ENCODE measurements at places on chromosomes 2 and 18.
A peak's percentile ranks its signal among the peaks of the same experiment; 100 is the strongest.

DNA sequence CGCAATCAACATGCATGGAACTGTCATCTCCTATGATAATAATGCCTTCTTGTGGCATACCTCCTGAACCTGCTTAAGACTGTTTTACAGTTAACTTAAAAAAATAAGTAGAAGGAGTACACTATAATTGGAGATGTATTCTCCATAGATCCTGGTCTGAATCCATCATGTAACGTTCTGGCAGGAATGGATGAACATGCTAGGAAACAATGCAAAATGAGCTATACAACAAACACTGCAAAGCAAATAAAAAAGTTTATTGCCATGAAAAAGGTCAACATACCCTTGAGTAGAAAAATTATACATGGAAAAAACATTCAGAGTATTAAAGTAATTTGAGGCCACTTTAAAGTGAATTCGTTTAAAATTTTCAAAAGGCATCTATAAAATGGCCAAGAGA is 71.5 kb upstream of the SCN7A start:
- no peak for DNase-seq

DNA sequence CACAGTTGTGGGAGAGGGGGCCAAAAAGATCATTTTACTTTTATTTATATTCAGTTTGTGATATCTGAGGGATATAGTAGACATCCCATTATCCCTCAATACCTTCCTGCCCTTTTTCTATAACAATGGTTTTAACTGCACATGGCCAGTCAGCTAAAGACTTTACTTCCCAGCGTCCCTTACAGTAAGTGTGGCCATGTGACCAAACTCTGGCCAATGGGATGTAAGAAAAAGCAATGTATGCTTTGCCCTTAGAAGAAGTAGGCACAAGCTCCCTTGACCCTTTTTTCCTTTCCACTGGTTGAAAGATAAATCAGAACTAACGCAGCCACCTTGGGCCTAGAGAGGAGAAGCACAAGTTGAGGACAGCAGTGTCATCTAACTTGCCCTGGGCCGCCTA is 44.6 kb upstream of the LRPPRC start:
- DNase-seq, result no peak

DNA sequence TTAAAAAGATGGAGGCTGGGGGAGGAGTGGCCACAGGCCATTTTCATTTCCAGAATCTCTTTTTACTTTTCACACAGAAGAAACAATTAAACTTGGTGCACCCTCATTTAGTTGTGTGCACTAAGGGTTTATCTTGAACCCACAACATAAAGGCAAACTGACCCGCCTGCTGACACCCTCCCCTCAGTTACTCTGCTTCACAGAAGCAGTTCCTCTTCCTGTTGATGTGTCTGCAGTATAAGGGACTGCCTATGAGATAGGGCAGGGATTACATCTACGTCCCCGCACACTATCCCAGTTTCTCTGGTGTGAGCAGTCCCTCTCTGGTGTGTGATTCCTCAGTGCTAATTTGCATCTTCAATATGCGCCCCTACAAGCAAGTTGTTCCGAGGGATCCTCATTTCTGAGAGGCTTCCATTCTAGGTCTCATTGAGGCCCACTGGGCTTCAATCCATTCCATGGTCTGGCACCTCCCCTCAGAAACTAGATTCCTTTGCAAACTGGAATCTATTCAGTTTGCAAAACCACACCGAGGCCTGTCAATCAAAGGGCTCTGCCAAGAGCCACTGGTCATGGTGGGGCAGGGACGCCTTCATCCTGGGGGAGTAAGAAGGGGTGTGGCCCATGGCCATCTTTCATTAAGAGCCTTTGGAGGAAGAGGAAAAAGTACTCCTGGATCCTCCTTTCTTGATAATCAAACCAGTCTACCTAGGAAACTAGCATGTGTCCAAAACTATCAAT is 12.3 kb downstream of the CREG2 start:
- DNase-seq, result no peak

GRCh38 chr2:191270306-191271161 is 25.3 kb downstream of the MYO1B start:
- DNase-seq, result no peak

DNA sequence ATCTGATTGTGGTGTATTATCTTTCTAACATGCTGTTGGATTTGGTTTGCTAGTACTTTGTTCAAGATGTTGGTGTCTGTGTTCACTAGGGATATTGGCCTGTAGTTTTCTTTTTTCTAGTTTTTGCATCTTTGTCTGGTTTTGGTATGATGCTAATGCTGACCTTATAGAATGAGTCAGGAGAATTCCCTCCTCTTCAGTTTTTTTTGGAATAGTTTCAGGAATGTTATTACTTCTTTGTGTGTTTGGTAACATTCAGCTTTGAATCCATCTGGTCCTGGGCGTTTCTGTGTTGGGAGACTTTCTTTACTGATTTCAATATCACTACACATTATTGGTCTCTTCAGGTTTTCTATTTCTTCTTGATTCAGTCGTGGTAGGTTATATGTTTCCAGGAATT is 124.2 kb upstream of the EPB41L5 start:
- no peak for DNase-seq

DNA sequence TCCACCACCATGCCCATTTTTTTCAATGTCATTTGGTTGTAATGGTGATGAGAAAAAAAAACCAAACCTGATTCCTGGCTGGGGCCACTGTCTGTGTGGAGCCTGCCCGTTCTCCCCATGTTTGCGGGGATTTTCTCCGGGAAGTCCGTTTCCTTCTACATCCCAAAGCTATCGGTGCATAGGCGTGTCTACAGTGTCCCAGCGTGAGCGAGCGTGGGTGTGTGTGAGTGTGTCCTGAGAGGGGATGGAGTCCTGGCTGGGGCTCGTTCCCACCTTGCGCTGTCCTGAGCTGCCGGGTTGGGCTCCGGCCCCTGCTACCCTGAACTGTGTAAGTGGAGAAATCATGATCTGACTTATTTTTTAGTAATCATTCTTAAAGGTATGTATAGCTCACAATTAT is 7.3 kb upstream of the ZAP70 start:
- DNase-seq, result no peak

DNA sequence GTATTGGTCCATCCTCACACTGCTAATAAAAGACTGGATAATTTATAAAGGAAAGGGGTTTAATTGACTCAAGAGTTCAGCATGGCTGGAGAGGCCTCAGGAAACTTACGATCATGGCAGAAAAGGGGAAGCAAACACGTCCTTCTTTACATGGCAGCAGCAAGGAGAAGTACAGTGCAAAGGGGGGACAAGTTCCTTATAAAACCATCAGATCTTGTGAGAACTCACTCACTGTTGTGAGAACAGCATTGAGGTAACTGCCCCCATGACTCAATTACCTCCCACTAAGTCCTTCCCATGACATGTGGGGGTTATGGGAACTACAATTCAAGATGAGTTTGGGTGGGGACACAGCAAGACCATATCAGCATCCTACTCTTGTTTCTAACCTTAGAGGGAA is 37.0 kb downstream of the SP100 start:
- no peak for DNase-seq

- DNase-seq, result no peak
Observed at GRCh38 chr2:176178757-176179295, 9.6 kb upstream of the HOXD1 start.

- DNase-seq, result no peak
Observed at GRCh38 chr2:204477358-204477950, 67.8 kb upstream of the PARD3B start.

DNA sequence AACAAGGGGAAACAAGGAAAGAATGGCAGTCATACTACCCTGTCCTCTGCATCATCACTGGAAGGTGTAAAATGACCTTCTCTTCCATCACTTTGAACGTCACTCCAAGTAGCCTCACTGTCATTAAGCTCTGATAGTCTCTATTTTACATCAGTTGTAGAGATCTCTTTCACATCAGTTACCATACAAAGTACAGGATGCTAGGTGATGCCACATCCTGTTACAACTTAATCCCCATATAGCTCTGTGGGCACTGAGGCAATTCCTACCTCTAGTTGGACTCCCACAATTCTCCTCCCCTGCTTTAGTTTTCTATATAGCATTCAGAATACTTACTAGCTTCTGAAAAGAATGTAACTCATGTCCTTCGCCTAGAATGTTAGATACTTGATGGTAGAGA is 55.1 kb upstream of the TTC27 start:
- DNase-seq, result no peak

GRCh38 chr2:217683106-217683870 is 319.5 kb downstream of the TNS1 start:
- no peak for DNase-seq

DNA sequence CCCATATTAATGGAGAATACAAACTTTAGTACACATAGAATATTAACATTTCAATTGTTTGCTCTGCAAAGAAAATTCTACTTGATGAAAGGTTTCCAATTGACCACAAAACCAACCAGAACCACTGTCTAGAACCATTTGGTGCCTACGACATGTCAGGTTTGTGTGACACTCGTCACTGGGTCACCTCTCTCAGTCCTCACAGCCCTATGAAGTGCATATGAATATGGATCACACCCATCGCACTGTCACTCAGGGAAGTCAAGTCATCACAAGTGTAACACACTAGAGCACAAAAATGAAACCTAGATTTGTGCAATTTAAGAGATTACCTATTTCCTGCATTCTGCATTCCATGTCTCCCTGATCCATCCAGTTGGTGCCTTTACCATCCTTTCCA is 43.7 kb downstream of the PTPN2 start:
- DNase-seq, result no peak

- peak; percentile 42 for DNase-seq
Observed at GRCh38 chr2:135742325-135742757, 686 bp downstream of the UBXN4 start.

DNA sequence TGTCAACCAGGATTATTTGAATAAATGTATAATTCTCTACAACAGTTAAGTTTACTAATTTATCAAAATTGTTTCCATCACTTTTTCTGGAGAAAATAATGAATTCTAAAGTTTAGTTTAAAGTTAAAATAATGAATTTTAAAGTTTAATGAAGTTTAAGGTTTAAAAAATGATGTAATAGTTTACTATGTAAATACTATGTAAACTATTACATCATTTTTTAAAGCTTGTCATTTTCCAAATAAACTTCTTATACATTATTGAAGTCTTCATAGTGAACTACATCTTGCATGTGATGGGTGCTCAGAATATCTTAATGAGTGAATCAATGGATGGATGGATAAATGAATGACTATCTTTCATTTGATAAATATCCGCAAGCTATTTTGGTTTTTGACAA is 38.8 kb downstream of the CD28 start:
- no peak for DNase-seq

DNA sequence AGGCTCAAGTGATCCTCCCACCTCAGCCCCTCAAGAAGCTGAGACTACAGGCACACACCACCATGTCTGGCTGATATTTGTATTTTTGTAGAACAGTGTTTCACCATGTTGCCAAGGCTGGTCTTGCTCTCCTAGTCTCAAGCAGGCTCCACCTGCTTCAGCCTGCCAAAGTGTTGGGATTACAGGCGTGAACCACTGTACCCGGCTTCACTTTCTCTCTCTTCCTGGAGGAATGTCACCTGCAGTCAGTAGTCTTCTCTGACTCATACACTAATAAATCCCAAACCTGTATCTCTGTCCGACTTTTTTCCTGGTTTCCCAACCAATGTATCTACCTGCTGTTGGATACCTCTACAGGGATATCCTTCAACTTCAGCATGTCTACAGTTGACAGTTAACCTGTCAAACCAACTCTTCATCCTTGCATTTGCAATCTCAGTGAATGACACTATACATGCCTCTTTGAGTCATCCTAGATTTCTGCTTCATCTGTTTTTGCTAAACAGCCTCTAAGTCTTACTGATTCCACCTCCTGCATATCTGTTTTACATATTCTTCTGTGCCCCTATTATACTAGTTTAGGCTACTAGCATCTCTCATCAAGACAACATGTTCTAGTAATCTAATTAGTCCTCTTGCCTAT is 54.5 kb downstream of the RBBP8 start:
- no peak for DNase-seq

- DNase-seq, result no peak
Observed at GRCh38 chr2:232520489-232520888, 301 bp downstream of the PRSS56 start.

GRCh38 chr2:134466141-134466540 is 212.3 kb downstream of the MGAT5 start:
- peak; percentile 25 for DNase-seq

- no peak for DNase-seq
Observed at GRCh38 chr2:72544554-72544953, 281.3 kb downstream of the EXOC6B start.

- peak; percentile 65 for DNase-seq
Observed at GRCh38 chr2:240232961-240233884, 92.8 kb upstream of the OTOS start.

- DNase-seq, result no peak
Observed at GRCh38 chr18:68837665-68838451, 40.0 kb downstream of the CCDC102B start.

GRCh38 chr2:217478831-217479455 is 523.9 kb downstream of the TNS1 start:
- no peak for DNase-seq

- DNase-seq, result no peak
Observed at GRCh38 chr18:60277855-60278480, 94.6 kb downstream of the MC4R start.

DNA sequence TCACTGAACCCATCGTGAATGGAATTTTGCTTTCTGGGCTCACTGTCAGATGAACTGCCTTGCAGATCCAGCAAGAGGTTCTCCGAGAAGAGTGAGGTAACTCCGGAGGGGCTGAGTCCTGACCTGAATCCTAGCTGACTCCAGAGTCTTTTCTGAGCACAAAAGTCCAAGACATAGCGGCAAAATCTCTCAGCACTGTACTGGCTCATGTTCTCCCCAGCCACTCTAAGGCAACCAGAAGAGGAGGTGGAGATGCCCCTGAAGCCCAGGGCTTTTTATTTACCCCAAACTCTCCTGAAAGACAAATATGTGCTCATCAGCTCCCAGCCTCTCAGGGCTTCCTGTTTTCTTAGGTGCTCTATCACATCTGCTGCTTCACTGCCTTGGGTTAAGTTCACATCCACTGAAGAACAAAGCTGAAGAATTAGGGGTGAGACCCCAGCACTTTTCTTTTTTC is 221.8 kb downstream of the MREG start:
- no peak for DNase-seq

GRCh38 chr2:102834523-102835273 is 72.9 kb downstream of the TMEM182 start:
- DNase-seq, result no peak

GRCh38 chr2:97653473-97653872 is 7.6 kb downstream of the COX5B start:
- no peak for DNase-seq

DNA sequence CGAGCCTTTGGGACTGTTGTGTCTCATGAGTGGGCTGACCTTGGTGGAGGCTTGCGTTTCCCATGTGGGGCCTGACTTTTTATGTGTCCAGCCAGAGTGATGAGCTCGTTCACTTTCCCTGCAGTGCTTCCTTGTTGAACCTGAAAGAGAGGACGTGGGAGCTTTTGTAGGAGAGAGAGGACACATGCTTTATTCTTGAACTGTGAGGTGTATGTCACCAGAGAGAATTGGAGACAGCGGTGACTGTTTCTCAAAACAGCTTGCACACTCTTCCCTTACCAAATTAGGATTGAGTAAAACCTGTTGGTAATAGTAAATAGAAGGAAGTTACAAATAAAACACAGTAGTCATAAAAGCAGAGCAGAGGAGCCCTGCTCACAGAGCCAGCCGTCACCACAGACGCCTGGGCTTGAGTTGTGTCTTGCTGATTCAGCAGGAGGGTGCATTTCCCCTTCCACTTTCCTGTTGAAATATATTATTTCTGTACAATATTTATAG is 60.7 kb downstream of the INPP4A start:
- DNase-seq, result no peak

GRCh38 chr2:197345846-197346370 is 35.3 kb upstream of the ANKRD44 start:
- no peak for DNase-seq

All from naive thymus-derived CD8-positive, alpha-beta T cell (primary cell).